ENCODE measurements at places on chromosomes 7 and 10.

DNA sequence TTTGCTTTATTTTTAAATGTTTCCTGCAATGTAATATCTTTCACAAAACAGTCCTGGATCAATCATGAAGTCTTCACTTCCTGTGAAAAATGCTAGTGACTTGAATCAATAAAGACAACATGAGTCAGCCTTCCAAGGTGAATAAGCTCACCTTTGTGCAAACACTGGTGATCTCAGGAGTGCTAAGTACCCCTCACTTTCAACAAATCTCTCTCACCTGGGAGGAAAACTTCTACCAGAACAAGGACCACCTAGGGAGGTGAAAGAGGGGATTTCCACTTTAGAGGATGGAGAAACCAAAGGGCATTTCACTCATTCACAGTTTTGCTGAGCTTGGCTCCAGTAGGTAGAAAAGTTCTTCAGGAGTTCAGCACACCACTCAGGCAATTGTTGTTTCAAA, 64.8 kb downstream of the CALD1 start:
- no peak for DNase-seq

GRCh38 chr10:45424668-45425404, 50.8 kb downstream of the ALOX5 start:
- peak; percentile 4 for DNase-seq

DNA sequence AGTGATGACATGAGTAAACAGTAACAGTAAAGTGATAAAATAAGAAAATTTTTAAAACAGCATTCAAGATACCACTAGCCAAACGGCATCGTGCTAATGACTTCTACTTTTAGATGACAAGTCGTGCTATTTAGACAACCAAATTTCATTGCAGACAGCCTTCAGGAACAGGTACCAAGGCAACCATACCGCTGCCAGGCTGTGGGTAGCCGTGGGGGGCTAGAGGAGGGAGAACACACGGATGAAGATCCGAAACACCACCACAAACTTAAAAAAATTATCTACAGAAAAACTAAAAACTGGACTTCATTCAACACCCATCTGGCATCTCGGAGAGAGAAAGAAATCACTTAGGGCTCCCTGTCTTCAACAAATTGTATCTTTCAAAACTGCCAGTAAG, 89.6 kb downstream of the RSU1 start:
- DNase-seq, result no peak

GRCh38 chr10:91493313-91493712, 83.2 kb downstream of the HECTD2 start:
- DNase-seq, result peak; percentile 37

DNA sequence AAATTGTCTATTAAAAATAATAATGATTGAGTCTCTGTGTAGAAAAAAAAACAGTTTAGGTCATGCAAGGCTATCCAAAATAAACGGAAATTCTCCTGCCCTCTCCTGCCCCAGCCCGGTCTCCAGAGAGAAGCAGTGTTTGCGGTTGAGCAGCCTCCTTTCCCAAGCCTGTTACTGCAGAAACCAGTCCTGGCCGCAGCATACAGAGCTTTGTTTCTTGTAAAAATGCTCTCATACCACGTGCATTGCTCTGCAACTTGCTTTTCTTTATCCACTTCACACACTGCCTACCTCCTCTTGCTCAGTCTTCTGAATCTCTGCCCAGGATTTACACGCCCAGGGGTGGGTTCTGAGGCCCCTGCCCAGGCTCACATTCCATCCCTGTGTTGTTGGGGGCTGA, 34.4 kb upstream of the CUL1 start:
- peak; percentile 69 for DNase-seq

- DNase-seq, result no peak
Observed at GRCh38 chr7:148155000-148155399, 435.6 kb upstream of the C7orf33 start.

- DNase-seq, result no peak
Observed at GRCh38 chr10:76040107-76040829, 608.8 kb downstream of the LRMDA start.

GRCh38 chr10:94963901-94964300, 25.4 kb downstream of the CYP2C9 start:
- peak; percentile 16 for DNase-seq

- DNase-seq, result no peak
Observed at GRCh38 chr7:64642046-64642445, 23.9 kb upstream of the ZNF107 start.

Data from AG20443 (cell line).